ENCODE measurements at places on chromosomes 6 and 20.
A peak's percentile ranks its signal among the peaks of the same experiment; 100 is the strongest.

GRCh38 chr6:151499551-151499950 is 5.7 kb downstream of the CCDC170 start:
- DNase-seq = no peak

- DNase-seq = no peak
Measured at GRCh38 chr20:41072915-41073314, 44.3 kb downstream of the TOP1 start.

GRCh38 chr6:53714888-53715287 is 49.3 kb upstream of the KLHL31 start:
- no peak for DNase-seq

DNA sequence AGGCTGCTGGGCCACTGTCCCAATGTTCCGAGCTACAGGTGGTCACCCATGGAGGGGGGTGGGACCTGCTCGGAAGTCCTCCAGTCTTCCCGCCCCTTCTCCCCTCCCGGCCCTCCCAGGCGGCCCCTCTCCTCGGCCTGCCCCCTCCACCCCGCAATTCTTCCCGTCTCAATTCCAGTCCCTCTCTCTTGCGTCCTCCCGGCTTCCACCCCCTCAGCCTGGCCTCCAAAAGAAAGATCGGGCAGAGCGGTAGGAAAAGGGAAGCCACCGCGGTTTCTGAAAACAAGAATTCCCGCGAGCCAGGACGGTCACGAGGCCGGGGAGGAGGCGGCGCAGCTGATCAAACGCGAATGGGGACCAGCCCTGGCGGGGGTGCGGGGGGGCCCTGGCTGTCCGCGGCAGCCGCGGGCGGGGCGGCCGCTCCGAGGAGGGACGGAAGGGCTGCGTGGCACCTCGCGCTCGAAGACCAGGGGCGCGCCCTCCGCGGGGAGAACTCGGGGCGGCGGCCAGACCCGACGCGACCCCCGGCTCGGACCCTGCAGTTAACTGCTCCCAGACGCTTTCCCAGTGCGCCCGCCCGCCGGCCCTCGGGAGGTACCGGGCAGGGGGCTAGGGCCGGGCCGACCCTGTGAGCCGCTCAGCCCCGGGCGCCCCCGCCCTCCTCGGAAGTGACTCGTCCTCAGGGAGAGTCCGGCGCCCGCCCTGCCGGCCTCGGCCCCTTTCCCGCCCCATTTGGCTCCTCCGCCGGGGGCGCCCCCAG is 1.0 kb downstream of the PXDC1 start:
- peak; percentile 76 for DNase-seq

DNA sequence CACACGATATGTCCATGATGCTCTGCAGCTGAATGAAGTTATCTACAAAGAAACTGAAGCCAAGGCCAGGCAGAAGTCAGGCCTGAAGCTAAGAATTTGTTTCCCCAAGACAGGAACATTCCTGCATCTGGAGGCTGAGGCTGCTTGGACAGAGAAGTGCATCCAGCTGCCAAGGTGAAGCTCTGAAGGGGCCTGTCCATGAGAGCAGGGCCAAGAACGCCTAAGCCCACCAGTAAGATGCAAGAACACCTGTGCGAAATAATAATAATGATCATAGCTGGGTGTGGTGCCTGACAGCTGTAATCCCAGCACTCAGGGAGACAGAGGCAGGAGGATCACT is 37.7 kb upstream of the B4GALT5 start:
- DNase-seq = no peak

- no peak for DNase-seq
Measured at GRCh38 chr6:119669221-119669620, 319.7 kb upstream of the MAN1A1 start.

DNA sequence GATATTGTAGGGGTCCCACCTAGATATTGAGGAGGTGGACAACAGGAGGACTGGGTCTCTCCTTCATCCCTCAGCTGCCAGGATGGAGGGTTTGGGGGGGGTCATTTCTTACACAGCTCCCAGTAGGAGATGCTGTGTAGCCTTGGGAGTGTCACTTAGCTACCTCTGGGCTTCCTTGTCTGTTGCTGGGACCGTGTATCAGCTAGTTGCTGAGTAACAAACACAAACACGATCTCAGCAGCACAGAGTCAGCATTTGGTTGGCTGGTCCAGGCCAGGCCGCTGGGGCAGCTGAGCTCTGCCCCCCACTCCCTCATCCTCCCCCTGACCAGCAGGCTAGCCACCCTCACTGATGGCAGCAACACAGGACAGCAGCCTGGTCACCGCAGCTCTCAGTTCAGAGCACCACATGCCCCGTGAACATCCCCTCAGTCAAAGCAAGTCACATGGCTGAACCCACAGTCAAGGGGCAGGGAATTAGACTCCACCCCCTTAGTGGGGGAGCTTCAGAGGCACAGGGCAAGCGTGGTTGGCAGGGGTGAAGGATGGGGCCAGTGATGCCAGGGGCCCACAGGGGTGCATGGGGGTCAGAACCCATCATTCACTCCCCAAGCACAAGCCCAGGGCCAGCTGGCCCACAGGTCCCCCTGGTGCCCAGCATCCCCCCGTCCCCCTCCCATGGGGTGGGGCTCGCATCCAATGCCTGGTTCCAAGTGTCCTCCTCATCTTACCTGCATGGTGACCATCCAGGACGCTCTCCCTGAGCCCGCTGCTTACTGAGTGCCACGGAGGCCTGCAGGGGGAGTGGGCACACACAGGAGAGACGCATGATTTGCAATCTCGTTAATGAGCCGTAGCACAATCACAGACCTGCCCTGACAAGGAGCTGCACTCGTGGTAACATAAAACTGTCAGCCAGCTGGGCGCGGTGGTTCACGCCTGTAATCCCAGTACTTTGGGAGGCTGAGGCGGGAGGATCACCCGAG is 112.4 kb downstream of the TAF4 start:
- DNase-seq = no peak

GRCh38 chr6:10886691-10887502 is at the start of gene SYCP2L:
SYCP2L (plus strand) TSS chr6:10887052; CDS start chr6:10887127, 75 bp downstream.
- no peak for DNase-seq

- no peak for DNase-seq
Measured at GRCh38 chr20:3350422-3350821, 57.0 kb downstream of the DNAAF9 start.

GRCh38 chr20:25408170-25408547 is 686 bp downstream of the GINS1 start:
- DNase-seq = no peak

DNA sequence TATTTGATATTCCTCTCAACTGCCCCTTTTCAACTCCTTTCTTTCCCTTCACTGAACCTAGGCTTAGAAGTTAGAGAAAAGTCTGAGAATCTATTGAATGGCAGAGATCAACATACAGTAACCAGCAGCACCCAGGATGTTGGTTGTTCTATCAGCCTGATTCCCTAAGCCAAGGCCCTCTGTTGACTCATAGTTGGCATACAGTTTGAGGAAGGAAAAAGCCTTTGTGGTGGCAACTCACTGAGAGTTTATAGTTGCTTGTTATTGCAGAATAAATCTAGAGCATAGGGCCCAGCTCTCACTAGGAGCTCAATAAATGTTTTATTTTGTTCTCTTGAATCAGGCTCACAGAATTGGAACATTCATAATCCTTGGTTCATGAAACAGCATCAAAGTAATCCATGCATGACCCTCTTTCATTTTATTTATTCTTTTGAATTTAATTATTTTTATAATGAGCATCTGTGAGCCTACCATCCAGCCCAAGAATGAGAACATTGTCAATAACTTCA is 119.1 kb upstream of the ADGRF1 start:
- peak; percentile 58 for DNase-seq

DNA sequence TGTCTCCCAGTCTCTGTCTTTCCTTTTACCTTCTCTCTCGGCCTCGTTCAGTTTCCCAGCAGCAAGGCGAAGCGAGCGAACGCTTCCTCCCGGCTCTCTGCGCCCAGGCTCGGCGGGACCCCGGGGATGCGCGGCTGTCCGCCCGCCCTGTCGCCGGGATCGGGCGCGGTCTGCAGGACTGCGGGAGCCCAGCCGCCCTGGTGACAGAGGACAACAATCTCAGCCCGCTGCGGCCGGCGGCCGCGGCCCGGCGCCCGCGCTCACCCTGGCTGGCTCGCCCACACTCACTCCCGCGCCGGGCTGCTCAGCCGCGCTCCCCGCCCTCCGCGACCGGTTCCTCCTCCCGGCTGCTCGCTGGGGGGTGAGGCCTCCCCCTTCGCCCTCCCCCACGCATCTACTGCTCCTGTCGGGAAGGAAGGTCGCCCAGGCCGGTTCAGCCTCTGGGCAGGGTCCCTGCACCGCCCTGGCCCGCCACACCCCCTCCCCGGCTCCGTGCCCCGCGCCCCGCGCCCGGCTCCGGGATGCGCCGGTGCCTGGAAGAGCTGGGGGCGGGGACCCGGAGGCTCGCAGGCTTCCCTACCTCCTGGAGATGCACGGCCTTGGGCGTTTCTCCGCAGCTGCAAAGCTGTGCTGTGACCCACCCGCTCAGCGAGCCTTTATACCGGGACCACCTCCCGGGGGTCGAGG is 410 bp downstream of the SYNE1 start:
- DNase-seq = no peak

DNA sequence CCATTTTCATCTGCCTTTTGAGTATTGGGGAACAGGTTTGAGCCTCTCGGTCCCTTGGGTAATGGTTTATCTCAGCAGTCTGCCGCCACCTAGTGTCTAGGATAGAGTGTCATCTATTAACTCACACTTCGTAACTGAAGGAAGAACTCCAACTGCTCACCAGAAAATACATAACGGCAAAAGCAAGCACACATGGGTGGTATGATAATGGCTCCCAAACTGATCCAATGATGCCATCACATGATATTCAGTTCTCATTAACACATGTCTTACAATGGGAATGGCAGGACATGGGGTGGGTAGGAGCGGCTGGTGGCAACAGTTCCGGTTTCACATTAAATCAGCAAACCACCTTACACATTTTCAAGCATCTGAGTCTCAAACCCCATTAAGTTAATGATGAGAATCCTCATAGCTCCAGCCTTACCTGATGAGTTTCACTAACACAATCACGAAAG is 110.7 kb upstream of the PHACTR1 start:
- peak; percentile 58 for DNase-seq

- no peak for DNase-seq
Measured at GRCh38 chr20:19114410-19114809, 98.0 kb upstream of the SLC24A3 start.

DNA sequence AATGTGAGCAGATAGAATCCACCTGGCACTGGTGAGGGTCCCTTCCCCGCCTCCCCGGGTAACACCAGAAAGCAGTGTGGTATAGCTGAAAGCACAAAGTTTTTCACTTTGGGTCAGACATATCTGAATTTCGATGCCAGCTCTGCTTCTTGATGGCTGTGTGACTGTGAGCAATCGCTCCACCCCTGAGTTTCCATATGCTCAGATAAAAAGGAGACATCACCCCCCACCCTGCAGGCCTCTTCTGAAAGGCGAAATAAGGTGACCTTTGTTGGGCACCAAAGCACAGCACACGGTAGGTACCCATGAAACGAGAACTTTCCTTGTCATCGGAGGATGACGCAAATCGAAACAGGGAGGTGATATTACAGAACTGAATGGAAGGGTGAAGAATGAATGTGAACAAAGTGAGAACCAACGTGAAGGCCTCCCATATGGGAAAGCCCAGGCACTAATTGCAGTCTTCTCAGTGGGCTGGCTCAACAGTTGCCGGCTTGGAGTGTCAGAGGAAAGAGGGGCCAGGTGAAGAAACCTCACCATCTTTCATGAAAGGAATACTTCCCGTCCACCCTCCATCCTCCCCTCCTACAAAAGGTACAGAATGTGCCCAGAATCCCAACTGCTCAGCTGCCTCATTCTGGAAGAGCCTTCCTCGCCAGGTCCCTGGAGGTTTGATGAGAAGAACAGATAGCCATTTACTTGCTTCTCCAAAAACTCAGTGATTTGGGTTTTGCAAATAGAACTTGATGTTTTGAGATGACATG is 61.8 kb downstream of the NFATC2 start:
- no peak for DNase-seq

DNA sequence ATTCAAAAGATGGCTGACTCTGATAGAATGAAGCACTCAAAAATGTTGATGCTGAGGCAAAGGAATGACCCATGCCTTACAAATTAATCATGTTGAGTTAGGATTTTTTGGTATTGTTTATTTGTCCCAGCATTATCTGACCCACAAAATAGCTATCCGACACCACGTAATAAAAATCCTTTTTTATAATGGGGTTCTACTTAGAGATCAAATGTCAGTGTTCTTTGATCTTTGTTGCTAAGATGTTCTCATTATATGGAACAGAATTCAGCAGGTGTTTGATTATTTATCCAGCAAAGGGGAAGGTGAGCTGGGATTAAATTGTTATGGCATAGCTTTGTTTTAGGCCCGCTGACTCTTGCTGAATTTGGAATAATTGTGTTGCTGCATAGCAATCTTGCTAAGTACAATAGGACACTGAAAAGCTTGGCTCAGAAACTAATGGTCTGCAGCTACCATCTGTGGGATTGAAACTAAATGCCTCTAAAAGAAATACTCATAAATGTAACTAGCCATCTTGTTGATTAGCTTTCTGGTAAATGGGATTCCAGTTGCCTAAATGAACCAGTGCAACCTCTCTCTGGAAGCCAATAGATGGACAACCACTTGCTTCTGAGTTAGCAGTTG is 180.2 kb upstream of the HDAC2 start:
- DNase-seq = no peak

DNA sequence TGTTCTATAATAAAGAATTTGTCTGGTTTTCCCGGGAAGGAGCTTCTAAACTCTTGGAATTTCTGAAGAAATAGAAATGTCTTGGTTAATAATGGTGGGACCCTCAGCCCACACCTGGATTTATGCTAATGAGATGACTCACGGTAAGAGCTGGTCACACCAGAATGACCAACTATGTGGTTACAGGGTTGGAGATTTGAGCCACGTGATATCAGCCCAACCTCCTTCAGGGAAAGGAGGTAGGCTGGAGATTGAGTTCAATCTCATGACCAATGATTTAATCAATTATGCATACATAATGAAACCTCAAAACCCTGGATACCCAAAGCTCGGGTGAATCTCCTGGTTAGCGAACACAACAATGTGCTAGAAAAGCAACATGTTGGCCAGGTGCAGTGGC is 22.1 kb upstream of the CDKN1A start:
- no peak for DNase-seq

DNA sequence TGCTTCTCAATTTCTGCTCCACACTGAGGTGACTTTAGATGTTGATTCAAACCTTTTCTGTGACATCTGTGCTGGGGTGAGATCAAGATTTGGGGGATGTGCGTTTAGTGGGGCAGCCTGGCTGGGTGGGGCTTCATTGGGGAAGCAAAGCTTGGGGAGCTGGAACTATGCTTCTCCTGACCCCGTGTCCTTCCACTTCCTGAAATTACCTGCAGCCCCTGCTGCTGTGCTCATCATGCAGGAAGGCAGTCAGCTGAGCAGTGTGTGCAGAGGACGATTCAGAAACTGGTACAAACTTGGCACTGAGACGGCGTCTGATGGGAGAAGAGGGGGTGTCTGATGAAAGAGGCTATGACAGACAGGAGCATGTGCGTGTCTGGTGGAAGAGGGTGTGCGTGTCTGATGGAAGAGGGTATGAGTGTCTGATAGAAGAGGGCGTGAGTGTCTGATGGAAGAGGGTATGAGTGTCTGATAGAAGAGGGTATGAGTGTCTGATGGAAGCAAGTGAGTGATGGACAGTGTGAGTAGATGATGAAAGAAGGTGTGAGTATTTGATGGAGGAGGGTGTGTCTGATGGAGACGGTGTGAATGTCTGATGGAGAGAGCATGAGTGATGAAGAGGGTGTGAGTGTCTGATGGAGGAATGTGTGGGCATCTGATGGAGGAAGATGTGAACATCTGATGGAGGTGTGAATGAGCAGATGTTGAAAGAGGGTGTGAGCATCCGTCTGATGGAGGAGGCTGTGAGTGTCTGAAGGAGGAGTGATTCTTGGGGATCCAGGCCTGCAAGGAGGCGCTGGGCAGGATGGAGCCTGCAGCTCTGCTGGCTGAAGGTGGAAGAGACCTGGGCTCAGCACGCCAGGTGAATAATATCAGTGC is 103.4 kb downstream of the SYCP2 start:
- no peak for DNase-seq
